ENCODE measurements at places on chromosomes 3 and 15.

DNA sequence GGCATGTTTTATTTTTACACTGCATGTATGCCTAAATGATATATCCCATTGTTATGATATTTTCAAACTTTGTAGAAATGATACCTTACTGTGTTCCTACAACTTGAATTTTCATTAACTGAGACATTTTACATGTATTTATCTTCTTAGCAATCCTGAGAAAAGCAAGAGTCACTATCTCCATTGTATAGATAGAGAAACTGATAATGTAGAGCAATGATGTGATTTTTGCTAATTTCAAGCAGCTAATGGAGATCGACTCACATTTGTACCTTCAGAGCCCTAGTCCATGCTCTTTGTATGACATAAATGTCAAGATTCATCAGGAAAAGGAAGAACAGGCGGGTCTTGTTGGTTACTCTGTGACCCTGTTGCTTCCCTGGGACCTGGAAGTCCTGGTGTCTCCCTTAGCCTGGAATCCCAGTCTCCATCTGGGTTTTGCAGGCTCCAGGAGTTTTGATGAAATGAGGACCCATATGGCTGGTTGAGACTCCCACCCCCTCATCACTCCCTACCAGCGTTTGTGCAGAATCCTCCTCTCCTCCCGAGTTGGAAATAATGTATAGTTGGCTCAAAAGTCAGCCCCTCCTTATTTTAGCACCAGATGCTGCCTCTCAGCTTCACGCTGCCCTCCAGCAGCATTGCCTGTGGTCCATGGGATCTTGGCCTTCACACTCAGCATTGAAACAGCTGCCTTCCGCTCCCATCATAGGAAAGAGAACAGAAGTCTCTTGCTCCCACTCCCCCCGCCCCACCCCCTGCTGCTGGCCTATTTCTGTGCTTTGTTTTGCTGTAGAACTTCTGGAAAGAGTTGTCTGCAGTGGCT lies 67.1 kb downstream of the APBA2 start:
- no peak for DNase-seq

DNA sequence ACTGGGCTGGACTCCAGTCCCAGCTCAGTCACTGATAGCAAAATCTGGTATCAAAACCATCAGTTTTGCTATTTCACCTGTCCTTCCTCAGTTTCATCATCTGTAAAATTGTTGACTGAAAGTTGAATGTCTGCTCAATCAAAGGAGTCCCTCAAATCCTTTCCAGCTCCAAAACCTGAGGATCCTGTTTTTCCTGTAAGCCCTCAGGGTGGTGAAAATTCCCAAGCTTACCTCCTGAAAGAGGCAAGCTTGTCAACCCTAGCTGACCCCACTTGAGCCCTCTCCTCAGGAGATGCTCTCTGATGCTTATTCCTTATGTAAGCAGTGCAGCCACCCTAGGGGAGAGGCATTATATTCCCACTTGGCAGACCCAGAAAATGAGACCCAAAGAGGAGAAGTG lies 82.6 kb downstream of the HMG20A start:
- no peak for DNase-seq

- peak; percentile 85 for DNase-seq
Observed at GRCh38 chr15:62779036-62779770, 263.3 kb upstream of the TPM1 start.

DNA sequence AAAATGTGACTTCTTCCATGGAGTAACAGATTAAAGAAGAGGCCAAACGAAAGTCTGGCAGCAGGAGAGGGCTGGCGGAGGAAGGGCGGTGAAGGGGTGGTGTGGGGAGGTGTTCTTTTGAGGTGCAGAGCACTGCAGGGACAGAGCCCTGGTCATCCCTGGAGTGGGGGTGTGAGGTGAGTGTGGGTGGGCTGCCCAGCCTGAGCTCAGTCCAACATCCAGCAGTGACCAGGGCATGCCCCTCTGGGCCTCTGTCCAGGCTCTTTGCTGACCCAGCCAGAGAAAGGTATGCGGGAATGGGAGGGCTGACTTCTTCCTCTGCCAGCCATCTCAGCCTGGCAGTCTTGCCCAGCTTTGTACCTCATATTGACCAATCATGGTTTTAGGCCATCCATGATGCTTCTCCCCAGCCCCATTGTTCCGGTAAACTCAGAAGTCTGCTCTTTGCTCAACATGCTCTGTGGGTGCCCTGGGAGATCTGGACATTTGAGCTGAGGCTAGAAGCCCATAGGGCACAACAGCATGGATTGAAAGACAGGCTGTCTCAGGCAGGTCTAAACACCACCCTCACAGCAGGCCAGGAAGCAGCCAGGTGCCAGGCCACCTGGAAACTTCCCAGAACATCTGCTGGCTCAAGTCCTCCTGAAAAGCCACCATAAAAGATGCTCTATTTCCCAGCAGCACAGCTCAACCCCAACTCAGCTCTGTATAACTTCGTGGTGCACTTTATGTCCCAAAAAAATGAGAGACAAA lies 25.9 kb upstream of the CXCR6 start:
- no peak for DNase-seq

- peak; percentile 95 for DNase-seq
Observed at GRCh38 chr3:152121270-152121636, 147.5 kb upstream of the MBNL1 start.

GRCh38 chr15:48891232-48891765 lies 13.4 kb downstream of the EID1 start:
- no peak for DNase-seq

GRCh38 chr15:67013696-67014095 lies 51.7 kb upstream of the SMAD3 start:
- peak; percentile 65 for DNase-seq

- DNase-seq: no peak
Observed at GRCh38 chr15:71945012-71945411, 134.7 kb downstream of the NR2E3 start.

- peak; percentile 93 for DNase-seq
Observed at GRCh38 chr3:34012102-34012461, 213.7 kb downstream of the PDCD6IP start.

DNA sequence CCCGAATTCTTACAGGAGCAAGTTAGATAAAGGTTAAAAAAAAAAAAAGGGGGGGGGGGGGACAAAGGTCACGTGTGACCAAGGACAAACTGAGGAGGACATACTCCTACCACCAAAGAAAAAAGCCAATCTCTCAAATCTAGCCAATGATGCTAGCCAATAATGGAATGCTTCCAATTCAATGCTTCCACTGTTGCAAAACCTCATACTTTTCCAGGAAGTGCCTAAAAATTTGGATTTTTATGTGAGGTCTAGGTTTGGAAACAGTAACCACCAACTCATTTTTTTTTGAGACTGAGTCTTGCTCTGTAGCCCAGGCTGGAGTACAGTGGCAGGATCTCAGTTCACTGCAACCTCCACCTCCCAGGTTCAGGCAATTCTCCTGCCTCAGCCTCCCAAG lies 11.4 kb downstream of the MSL2 start:
- DNase-seq: peak; percentile 58

DNA sequence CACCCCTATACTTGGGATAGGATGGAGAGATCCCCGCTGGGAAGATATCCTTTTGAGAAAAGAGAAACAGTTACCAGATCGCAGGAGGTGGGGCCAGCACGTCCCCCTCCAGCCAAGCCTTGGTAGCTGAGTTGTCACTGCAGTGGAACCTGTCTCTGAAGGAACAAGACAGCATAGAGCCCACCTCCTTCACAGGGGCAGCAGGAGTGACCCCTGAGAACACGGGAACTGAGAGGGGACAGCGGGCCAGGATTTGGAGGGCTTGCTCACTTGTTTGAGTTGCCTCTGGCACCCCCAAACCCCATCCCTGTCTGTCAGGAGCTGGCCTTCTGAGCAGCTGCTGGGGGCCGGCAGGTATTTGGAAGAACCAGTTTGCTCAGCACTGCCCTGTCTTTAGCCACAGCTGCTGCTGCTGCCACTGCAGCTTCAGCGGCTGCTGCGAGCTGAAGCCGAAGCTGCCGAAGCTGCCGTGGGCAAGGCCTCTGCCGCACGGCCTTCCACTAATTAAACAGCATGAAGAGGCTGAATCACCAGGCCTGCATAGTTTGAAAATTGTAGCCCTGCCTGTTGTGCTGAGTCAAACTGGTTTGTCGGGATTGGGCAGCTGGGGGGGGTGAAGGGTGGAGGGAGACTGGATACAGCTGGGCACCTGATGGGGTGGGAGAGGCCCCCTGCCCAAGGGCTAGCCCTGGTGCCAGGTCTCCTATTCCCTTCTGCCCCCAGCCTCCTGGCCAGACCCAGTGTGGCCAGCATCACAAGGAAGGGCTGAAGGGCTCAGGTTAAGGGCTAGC lies 4.0 kb downstream of the EPHB3 start:
- DNase-seq: peak; percentile 56

DNA sequence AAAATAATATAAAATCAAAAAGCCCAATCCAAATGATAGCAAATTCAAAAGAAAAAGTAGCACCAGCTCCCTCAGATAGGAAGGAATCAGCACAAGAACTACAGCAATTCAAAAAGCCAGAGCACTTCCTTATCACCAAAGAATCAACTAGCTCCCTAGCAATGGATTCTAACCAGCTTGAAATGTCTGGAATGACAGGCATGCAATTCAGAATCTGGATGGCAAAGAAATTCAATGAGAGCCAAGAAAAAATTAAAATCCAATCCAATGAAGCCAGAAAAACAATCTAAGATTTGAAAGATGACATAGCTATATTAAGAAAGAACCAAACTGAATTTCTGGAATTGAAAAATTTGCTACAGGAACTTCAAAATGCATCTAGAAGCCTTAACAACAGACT lies 1334.4 kb upstream of the ALCAM start:
- peak; percentile 2 for DNase-seq
